ENCODE measurements at places on chromosomes 4 and X. TPM values are rescaled to one million over a fixed set of nuclear protein-coding genes. Genes with fewer than 3 reads are reported as not detected.

DNA sequence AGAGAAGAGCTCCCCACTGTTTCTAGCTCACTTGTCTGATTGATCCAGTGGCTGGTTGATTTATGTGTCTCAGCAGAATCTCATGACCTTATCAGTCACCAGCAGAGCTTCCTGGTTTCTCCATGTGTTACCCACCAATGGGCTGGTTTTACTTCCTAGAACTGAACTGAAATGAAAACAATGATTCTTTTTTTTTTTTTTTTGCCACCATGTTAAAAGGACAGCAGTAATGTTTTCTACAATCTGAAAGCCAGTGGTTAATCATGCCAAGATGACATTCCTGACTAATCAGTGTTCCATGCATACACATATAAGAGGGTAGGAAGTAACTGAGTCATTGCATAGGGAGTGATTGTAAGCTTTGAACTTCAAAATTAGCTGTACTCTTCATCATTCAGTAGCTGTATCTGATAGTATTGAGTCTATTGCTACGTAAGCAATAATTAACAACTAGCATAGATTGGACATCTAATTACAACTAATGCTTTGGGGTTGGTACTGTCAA, 67.7 kb downstream of the SLC4A4 start:
- H3K4me1 ChIP-seq: no peaks in the 10 kb centered on the region
- no peaks in the 10 kb centered on the region for H3K36me3 ChIP-seq
- H3K27ac ChIP-seq: no peak overlapping the region
- H3K27me3 ChIP-seq: no peaks in the 10 kb centered on the region
- no peak overlapping the region for H3K4me3 ChIP-seq
- no peak for DNase-seq

GRCh38 chr4:150127757-150128156, 49.5 kb downstream of the DCLK2 start:
- no peak overlapping the region for H3K27ac ChIP-seq
- DNase-seq: no peak
- no peaks in the 10 kb centered on the region for H3K27me3 ChIP-seq
- peaks cover 8% of the 10 kb centered on the region for H3K4me1 ChIP-seq
- no peaks in the 10 kb centered on the region for H3K36me3 ChIP-seq
- no peak overlapping the region for H3K4me3 ChIP-seq

- no peak overlapping the region for H3K27ac ChIP-seq
- H3K27me3 ChIP-seq: no peaks in the 10 kb centered on the region
- H3K36me3 ChIP-seq: no peaks in the 10 kb centered on the region
- H3K4me1 ChIP-seq: no peaks in the 10 kb centered on the region
Measured at GRCh38 chr4:14726877-14727361, 275.4 kb upstream of the CPEB2 start.

VGLL1 gene
- not detected for total RNA-seq

PRPS1 gene
- 36.2 TPM for total RNA-seq

DNA sequence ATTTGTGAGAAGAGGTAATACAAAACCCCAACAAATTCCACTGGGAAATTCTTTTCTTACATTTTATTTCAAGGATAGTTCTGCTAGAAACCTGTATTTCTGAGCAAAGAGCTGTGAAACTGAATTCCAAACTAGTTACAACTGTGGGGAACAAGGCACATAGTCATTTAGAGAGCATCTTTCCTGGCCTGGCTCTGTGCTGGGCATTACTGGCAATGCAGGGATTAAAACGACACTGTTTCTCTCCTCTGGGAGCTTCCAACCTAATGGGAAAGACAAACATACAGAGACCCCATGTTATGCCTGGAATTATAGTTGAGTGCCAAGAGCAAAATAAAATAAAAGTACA, 36.5 kb downstream of the SUPT20HL1 start:
- no peak overlapping the region for H3K27ac ChIP-seq
- no peak for DNase-seq
- H3K4me1 ChIP-seq: no peaks in the 10 kb centered on the region
- no peaks in the 10 kb centered on the region for H3K36me3 ChIP-seq

- DNase-seq: no peak
- H3K27me3 ChIP-seq: no peaks in the 10 kb centered on the region
- no peak overlapping the region for H3K27ac ChIP-seq
- H3K36me3 ChIP-seq: no peaks in the 10 kb centered on the region
Measured at GRCh38 chr4:168516841-168517240, 20.0 kb downstream of the PALLD start.

CLNK gene
- 0.13 TPM for total RNA-seq

- H3K36me3 ChIP-seq: no peaks in the 10 kb centered on the region
- H3K27me3 ChIP-seq: peaks cover 15% of the 10 kb centered on the region
- no peak for DNase-seq
- peak overlapping the region; percentile 41 for H3K27ac ChIP-seq
Measured at GRCh38 chrX:131831185-131831520, 191.9 kb upstream of the STK26 start.

CT45A5 gene
- total RNA-seq: not detected

- no peak overlapping the region for H3K4me3 ChIP-seq
- DNase-seq: no peak
- H3K36me3 ChIP-seq: no peaks in the 10 kb centered on the region
- H3K27me3 ChIP-seq: no peaks in the 10 kb centered on the region
- no peak overlapping the region for H3K27ac ChIP-seq
Measured at GRCh38 chr4:22019676-22020075, 71.1 kb upstream of the KCNIP4 start.

SMIM20 gene
- 20.1 TPM for total RNA-seq

DNA sequence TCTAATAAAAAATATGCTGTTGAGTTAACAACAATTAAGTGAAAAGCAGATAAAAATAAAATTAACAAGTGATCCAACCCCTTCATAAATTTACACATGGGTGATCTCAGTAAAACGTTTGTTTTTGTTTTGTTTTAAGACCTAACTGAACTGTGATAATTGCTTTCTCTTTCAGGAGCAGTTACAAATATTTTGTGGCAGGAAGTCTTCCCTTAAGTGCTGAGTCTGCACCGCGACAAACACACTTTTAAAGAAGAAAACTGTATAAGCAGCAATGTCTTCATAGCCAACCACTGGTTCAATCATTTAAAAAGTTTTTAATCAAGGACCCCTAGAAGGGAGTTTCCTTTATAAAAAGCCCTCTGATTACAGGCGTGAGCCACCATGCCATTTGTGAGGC, 53.7 kb upstream of the NFKB1 start:
- no peaks in the 10 kb centered on the region for H3K36me3 ChIP-seq
- H3K4me1 ChIP-seq: no peaks in the 10 kb centered on the region
- DNase-seq: no peak
- H3K27ac ChIP-seq: no peak overlapping the region

BTC gene
- 7.3 TPM for total RNA-seq

DNA sequence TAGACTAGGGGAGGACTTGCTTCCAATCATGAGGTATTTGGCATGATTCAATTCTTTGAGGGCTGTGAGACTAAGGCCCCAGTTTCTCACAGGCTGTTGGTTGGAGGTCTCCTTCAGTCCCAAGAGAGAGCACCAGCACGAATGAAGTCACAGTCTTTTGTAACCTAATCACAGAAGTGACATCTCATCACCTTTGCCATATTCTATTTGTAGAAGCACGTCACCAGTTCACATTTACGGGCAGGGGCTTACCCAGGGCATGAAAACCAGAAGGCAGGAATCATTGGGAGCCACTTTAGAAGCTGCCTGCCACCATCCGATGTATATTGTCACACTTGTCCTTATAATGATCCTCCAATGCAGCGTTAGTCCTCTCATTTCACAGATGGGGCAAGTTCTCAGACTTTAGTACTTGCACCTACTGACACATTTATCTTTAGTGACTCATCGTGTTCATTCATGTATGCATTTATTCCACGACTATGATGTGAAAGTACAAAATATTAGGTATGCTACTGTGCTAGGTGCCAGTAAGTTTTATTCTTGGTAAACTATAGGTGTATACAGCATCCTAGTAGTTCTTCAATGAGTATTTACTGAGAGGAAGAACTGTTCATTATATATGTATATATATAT, 163.8 kb upstream of the PGRMC2 start:
- H3K27me3 ChIP-seq: no peaks in the 10 kb centered on the region
- no peaks in the 10 kb centered on the region for H3K36me3 ChIP-seq
- no peak overlapping the region for H3K27ac ChIP-seq
- peaks cover 13% of the 10 kb centered on the region for H3K4me1 ChIP-seq
- H3K4me3 ChIP-seq: no peak overlapping the region

- DNase-seq: no peak
- H3K36me3 ChIP-seq: no peaks in the 10 kb centered on the region
- no peaks in the 10 kb centered on the region for H3K4me1 ChIP-seq
- peak overlapping the region; percentile 93 for H3K27ac ChIP-seq
- no peaks in the 10 kb centered on the region for H3K27me3 ChIP-seq
Measured at GRCh38 chr4:152663203-152664066, 16.4 kb downstream of the TMEM154 start.

TRIM60 gene
- not detected for total RNA-seq

- H3K27me3 ChIP-seq: no peaks in the 10 kb centered on the region
- no peak for DNase-seq
- no peak overlapping the region for H3K4me3 ChIP-seq
- no peaks in the 10 kb centered on the region for H3K36me3 ChIP-seq
- no peak overlapping the region for H3K27ac ChIP-seq
- H3K4me1 ChIP-seq: no peaks in the 10 kb centered on the region
Measured at GRCh38 chr4:2154215-2154740, 87.6 kb downstream of the HAUS3 start.

- H3K27me3 ChIP-seq: no peaks in the 10 kb centered on the region
- no peaks in the 10 kb centered on the region for H3K4me1 ChIP-seq
- no peak overlapping the region for H3K27ac ChIP-seq
Measured at GRCh38 chr4:112189754-112190153, 41.8 kb upstream of the AP1AR start.

DNA sequence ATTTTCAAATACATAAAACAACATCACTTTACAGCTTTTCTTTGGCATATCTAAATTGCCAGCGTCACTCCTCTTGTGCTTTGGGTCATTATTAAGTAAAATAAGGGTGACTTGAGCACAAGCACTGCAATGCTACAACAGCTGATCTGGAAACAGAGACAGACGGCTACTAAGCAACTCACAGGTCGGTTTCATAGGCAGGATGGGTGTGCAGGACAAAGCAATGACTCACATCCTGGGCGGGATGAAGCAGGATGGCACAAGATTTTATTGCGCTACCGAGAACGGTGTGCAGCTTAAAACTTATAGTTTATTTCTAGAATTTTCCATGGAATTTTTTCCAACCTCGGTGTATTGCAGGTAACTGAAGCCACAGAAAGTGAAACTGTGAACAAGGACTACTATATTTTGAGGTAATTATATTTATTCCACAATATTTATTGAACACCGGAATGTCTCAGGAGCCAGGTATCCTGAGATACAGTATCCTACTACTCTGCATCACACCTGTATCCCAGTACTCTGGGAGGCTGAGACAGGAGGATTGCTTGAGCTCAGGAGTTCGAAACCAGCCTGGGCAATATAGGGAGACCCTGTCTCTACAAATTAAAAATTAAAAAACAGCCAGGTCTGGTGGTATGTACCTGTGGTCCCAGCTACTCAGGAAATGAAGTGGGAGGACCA, 215.5 kb downstream of the APBB2 start:
- no peak overlapping the region for H3K4me3 ChIP-seq
- no peaks in the 10 kb centered on the region for H3K36me3 ChIP-seq
- H3K27ac ChIP-seq: no peak overlapping the region

SLC9A6 gene
- 15.1 TPM for total RNA-seq

GRCh38 chr4:33065749-33066148, 2345.6 kb downstream of the PCDH7 start:
- H3K27ac ChIP-seq: no peak overlapping the region
- no peaks in the 10 kb centered on the region for H3K27me3 ChIP-seq
- no peaks in the 10 kb centered on the region for H3K4me1 ChIP-seq
- DNase-seq: no peak
- no peaks in the 10 kb centered on the region for H3K36me3 ChIP-seq

PRSS12 gene
- total RNA-seq: 4.0 TPM

DNA sequence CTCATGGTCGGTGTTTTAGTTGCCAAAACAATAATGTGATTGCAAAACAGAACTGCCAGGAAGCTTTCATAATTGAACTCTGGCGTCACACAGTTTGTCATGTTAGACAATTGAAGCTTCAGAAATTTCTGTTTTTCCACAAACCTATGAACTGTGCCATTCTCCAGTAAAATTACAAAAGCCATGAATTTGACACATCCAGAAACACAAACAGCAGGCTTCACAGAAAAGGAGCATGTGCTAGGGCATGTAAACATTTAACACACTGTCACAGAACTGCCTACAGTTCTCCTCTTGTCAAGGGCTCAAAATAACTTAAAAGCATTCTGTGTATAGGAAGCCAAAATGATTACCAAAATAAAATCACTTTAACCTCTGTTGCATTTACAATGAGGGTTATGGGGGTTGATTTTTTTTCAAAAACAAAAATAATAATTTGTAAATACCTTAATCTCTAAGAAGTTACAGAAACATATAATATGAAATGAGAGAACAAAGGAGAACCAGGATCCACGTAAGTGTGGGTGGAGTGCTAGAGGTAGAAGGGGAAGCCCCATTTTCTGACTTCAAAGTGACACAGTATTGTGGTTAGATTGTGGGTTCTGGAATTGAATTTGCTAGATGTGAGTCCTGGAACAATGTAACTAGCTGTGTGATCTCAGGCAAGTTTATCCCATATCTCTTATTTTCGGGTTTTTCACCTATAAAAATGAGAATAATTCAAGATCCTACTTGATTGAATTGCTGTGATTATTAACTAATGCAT, 295.0 kb downstream of the CENPC start:
- H3K27ac ChIP-seq: no peak overlapping the region
- H3K4me1 ChIP-seq: no peaks in the 10 kb centered on the region
- H3K27me3 ChIP-seq: no peaks in the 10 kb centered on the region
- H3K36me3 ChIP-seq: no peaks in the 10 kb centered on the region
- H3K4me3 ChIP-seq: no peak overlapping the region
- DNase-seq: no peak

DNA sequence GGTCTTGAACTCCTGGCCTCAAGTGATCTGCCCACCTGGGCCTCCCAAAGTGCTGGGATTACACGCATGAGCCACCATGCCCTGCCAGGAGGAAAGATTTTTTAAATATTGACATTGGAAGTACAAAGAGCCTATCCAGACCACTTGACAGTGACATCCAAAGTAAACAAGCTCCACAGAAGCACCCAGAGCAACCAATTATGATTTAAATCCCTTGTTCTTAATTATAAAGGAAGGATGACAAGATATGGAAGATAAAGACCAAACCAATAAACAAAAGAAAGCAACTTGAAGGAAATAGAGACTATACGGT, 27.7 kb upstream of the RPL34 start:
- no peak overlapping the region for H3K4me3 ChIP-seq
- H3K4me1 ChIP-seq: no peaks in the 10 kb centered on the region
- H3K36me3 ChIP-seq: no peaks in the 10 kb centered on the region
- H3K27me3 ChIP-seq: no peaks in the 10 kb centered on the region
- H3K27ac ChIP-seq: no peak overlapping the region
- DNase-seq: no peak

- H3K4me1 ChIP-seq: no peaks in the 10 kb centered on the region
- no peaks in the 10 kb centered on the region for H3K27me3 ChIP-seq
- no peak overlapping the region for H3K27ac ChIP-seq
- H3K4me3 ChIP-seq: no peak overlapping the region
Measured at GRCh38 chrX:134461437-134461836, 1.5 kb downstream of the HPRT1 start.

DNA sequence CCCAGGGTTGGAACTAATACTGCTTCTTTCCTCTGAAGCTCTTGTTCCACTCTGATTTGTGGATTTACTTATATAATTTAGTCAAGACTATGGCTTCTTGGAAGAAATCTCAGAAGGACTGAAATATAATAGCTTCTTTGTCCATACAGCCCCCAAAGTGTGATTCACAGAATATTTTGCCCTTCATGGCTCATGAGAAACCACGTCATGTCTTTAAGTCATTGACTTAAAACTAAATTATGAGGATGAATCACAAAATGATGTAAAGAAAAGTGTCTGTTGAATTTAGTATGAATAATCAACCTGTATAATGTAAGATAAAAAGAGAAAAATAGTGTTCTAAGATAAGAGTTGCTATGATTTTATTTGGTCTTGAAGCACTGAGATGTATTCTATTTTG, 43.3 kb upstream of the AGA start:
- H3K27me3 ChIP-seq: no peaks in the 10 kb centered on the region
- DNase-seq: no peak
- H3K27ac ChIP-seq: no peak overlapping the region
- no peaks in the 10 kb centered on the region for H3K36me3 ChIP-seq

MAGIX gene
- 9.4 TPM for total RNA-seq

All from left lung (tissue), 14 donors.